ENCODE measurements at places on chromosomes 11 and 22. TPM values are rescaled to one million over a fixed set of nuclear protein-coding genes. Genes with fewer than 3 reads are reported as not detected.

DNA sequence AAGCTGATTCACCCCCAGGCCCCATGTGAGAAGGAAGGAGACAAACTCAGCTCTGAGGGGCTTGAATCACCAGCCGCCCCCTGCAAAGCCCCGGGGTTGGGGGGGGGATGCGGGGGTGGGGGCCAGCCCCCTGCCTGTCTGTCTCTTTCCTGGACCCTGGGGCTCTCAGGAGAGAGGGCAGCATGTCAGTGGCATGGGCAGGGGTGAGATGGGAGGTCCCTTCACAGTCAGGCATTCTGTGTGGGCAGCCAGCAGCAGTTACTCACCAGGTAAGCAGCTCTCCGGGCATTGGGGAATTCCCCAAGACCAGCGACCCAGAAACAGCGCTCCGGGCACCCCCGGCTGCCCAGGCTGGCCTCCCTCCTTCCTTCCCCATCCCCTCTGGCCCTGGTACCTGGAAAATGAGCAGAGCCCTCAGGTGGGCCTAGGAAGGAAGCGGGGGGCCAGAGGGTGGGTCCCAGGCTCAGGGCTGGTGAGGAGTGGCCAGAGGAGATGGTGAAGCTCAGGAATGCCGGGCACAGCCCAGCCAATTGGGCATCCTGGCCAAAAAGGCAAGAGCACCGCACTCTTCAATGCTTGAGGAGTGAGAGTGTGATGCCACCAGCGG is 4.2 kb upstream of the LIF start:
- DNase-seq: no peak

GRCh38 chr11:2565447-2566222 is 120.8 kb downstream of the KCNQ1 start:
- DNase-seq: no peak

- no peak for DNase-seq
Observed at GRCh38 chr11:55357560-55358184, 10.1 kb upstream of the OR4A15 start.

DNA sequence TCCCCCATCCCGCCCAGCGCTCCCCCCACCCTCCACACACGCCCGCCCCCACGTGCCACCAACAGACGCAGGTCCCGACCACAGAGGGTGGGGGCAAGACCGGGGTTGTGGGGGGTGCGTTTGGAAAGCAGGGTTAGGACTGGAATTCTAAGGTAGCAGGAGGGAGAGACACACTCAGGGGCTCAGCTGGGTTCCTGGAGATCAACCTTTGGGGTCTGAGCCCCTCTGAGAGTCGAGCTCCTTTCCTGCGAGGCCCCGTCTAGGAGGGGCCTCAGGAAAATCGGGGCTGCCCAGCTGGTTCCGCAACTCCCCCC is 429 bp downstream of the PGGHG start:
- no peak for DNase-seq

DNA sequence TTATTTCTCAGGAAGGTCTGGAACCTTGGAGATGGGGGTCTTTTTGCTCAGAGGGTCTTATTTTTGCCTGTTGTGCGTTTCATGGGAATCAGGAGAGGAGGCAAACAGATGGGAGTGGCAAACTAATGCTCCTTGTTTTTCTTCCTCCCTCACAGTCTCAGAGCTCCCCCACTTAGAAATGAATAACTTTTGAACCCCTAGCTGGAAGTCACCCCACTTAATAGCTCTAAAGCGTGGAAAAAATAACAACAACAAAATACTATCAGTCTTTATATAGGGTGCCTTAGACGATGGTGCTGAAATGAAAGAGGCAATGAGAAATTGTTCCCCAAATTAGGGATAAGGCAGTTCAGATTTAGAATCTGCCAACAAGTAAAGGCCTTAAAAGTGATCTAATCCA is 76.8 kb upstream of the BDNF start:
- no peak for DNase-seq

DNA sequence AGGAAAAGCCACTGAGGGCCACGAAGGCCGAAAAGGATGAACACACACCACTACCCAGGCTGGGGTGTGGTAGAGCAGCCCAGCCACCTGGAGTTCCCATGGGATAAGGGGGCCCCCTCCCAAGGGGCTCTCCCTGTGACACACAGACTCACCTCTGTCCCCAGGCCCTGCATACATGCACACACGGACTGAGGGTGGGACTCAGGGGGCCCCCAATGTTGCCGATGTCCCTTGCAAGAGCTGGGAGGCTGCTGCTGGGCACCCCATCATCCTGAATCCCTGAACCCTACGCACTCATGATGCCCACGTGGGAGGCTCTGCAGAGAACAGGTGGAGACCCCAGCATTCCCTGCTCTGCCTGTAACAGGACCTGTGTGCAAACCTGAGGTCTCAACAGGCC is 14.5 kb downstream of the SHANK2 start:
- no peak for DNase-seq

- DNase-seq: no peak
Observed at GRCh38 chr11:21481255-21481654, 711.6 kb upstream of the ANO5 start.

DNA sequence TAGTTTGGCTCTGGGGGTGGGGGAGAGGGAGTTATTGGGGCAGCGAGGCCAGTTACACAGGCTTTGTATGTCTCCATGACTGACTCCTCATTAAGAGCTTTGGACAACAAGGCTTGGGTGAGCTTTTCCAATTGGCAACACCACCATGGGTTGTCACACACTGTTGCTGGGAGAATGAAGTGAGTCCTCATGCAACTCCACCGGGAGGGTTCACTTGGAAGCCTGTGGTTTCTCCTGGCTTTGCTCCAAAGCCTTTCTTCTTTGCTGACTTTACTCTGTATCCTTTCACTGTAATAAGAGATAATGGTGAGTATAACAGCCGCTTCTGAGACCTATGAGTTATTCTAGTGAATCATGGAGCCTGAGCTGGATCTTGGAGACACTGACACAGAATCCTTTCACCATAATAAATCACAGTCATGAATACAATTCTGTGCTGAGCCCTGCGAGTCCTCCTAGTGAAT is 24.9 kb downstream of the EIF3F start:
- DNase-seq: no peak

TRIM49B gene
- total RNA-seq: not detected

DNA sequence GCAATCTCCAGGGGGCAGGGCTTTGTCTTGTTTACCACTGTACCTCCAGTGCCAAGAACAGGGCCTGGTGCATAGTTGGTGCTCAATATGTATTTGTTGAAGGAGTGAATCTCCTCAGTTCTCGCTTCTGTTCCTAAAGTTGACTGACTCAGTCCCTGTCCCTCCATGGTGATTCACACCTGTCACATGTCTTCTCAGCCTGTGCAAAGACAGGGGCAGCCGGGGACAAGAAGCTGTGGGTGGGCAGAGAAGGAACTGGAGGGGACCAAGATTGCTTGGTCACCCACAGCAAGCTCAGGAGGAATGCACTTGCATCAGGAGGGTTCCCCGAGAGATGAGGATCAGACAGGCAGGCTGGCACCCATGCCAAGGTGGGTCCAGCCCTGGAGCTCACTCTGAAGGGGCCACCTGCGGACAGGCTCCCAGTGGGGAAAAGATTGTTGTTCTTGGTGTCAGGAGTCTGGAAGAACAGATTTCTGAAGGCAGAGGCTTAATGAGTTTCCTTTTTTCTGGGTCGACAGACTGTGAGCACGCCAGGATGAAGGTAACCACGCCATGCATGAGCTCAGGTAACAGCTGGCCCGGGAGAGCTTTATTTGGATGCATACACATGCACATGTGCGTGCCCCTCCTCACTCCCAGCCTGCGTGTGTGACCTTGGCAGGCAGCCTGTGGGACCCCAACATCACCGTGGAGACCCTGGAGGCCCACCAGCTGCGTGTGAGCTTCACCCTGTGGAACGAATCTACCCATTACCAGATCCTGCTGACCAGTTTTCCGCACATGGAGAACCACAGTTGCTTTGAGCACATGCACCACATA is 16.9 kb downstream of the IL17RA start:
- no peak for DNase-seq

- DNase-seq: no peak
Observed at GRCh38 chr11:65419772-65420481, 2.7 kb upstream of the NEAT1 start.

DNA sequence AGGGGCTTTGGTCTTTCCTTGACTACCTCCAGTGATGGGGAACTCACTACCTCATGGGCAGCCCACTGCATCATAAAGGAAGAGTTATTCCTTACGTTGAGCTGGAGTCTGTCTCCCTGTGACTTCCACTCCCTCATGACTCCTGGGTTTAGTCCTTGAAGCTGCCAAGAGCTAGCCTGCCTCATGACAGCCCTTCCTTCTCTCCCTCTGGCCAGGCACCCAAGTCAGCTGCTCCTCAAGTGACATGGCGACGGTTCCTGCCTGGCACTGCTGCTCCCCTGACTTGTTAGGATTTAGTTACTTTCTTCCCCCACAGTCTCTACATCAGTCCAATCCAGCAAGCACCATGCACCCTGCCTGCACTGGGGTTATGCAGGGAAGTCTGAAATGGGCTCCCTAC is 196.1 kb upstream of the TBCEL start:
- no peak for DNase-seq

DNA sequence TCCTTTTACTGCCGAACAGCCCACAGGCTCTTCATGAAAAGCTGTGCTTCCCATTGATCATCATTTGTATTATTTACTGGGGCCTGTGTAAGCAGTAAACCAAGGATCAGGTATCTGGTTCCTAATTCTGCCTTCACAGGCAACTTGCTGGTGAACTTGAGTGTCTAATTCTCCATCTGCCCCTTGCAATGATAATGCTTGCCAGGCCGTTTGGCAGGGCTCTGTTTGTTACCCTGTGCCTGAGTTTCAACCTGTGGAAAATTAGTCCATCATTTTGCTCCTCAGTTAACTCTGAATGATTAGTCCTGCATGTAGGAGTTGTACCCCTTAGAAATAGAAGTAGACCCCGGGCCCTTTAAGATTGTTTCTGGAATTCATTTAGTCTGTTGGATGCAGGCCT is 298.4 kb upstream of the CADM1 start:
- DNase-seq: no peak

CNGA4 gene
- total RNA-seq: 0.62 TPM

DNA sequence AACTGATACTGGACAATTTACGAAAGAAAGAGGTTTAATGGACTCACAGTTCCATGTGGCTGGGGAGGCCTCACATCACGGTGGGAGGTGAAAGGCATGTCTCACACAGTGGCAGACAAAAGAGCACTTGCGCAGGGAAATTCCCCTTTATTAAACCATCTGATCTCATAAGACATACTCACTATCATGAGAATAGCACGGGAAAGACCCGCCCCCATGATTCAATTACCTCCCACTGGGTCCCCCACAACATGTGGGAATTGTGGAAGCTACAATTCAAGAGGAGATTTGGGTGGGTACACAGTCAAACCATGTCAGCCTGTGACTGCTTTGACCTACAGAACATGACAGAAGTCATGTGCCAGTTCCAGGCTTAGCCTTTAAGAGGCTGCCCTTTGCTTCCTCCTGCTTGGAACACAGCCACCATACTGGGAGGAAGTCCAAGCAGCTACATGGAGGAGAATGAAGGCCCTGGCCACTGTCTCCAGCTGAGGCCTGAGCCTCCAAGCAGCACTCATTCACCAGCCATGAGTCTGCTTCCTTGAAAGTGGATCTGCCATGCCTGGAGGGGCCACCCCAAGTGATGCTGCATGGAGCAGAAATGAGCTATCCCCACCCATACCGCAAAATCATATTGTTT is 10.9 kb upstream of the GAL start:
- no peak for DNase-seq

DNA sequence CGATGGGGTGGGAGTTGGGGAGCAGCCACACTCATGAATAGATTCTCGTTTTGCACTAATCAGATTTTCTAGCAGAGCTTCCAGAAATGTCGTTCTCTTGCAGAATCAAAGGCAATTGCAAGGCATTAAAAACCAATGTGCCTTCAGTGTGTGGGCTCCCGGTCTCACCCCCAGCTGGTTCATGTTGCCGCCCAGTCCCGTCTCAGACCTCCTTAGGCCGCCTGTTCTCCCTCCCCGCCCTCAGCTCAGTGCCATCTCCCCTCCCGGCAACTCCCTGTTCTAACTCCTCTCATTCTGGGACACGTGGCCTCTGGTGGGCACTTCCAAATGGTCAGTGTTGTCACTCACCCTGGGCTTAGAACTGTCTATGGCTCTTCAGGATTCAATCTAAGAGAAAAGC is 42.5 kb upstream of the SMIM38 start:
- DNase-seq: no peak

GRCh38 chr11:24356501-24356900 is 140.4 kb upstream of the LUZP2 start:
- DNase-seq: no peak

DNA sequence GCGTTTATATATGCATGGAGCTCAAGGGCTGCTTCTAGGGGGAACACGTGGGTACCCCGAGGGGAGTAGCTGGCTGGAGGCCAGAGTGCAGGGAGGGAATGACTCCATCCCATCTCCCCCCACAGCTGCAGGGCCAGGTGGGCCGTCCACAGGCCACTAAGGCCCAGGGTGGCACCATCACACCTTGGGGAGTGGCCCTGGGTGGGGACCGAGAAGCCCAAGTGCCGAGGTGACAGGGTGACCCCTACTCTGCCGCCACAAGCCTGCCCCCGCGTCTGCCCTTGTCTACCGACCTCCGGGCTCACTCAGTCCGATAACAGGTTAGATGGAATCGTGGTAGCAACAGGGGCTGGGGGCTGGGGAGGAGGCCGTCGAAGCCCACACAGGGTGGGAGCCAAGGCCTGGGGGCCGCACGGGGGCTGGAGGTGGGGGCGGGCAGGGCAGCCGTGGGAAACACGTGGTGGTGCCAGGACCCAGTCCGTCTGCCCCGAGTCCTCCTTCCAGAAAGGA is 125.7 kb downstream of the KCNQ1OT1 start:
- no peak for DNase-seq

ACCS gene
- total RNA-seq: 38.0 TPM

- DNase-seq: no peak
Observed at GRCh38 chr22:28923826-28924732, 40.7 kb downstream of the ZNRF3 start.

DNA sequence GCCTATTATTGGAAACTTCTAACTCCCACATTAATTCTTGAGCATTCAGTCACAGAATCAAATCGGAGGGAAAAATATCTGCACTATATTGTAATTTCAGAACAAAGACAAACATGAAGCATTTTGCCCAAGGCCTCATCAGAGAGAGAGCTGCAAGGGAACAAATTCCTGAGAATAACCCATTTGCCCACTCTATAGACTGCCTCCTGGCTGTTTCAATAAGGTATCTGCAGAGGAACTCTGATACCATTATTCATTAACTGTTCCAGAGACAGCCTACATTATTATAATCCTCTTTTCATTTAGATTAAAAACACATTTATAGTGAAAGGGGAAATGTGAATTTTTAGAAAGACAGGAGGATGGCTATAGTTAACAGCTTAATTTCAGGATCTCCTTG is 663.9 kb downstream of the DLG2 start:
- DNase-seq: no peak

ANO5 gene
- 1.7 TPM for total RNA-seq

Measured in Panc1 (cell line).